ENCODE measurements at places on chromosomes 5 and 9.

- DNase-seq: peak; percentile 66
Observed at GRCh38 chr5:147081311-147081764, 153.5 kb upstream of the STK32A start.

DNA sequence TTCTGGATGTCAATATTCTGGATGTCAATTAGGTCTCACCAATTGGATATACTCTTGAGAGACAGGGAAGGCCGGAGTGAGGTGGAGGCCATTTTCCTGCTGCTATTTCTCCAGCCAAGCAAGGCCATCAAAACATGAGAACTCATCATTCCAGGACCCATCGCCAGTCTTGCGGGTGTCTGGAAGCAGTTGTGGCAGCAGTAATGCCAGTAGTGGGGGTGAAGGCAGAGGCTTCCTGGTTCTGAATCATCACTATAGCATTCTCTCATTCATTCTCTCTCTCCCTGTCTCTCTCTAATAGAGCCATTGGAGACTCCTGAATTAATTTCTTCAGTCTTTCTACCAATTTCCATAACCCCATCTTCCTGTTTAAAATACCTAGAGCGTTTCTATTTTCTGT lies 71.8 kb downstream of the EGFLAM start:
- peak; percentile 48 for DNase-seq

DNA sequence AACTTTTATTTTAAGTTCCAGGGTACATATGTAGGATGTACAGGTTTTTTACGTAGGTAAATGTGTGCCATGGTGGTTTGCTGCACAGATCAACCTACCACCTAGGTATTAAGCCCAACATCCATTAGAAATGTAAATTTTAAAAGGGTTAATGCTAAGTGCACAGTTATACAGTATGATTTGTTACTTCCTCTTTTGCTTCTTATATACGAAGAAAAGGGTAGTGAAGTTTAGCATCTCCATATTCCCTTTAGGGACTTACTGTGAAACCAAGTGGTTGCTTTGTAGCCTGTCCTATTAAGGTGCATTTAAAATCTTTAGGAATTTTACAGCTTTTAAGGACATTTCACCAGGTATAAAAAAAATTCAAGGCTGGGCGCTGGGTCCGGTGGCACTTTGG lies 46.4 kb downstream of the RBM27 start:
- DNase-seq: no peak

- DNase-seq: peak; percentile 77
Observed at GRCh38 chr5:60810438-60811085, 33.5 kb downstream of the ELOVL7 start.

GRCh38 chr5:106956886-106957285 lies 713.9 kb downstream of the EFNA5 start:
- DNase-seq: no peak

- DNase-seq: no peak
Observed at GRCh38 chr9:629146-629545, 212.4 kb upstream of the DMRT1 start.

DNA sequence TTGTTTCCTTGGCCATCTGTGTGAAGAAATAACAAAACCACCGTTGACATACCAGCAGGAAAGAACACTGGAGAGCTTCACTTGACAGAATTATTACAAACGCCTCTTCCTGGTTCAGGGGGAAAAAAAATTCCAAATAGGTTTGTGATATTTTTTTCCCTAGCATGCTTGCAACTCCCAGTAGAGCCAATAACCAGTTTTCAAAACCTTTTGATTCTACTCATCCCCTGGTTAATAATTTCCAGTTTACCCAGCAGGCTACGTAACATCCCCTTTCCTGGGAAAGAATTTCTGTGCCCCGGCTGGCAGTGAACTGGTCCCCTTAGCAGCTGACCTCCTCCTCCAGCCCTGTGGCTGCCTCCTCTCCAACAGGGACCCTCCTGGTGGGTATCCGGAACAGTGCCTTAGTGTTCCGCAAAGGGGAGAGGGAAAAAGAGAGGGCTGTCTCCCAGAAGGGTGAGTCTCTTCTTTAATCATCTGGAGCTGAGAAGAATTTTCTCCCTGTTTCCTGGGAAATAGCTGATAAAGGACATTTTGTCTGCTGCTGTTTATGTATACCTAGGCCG lies 72.8 kb upstream of the BOD1 start:
- DNase-seq: no peak

GRCh38 chr9:83622433-83622938 lies 457 bp upstream of the IDNK start:
- no peak for DNase-seq

- no peak for DNase-seq
Observed at GRCh38 chr9:96149533-96150280, 152.3 kb downstream of the HSD17B3 start.

GRCh38 chr5:170269579-170269978 lies 28.0 kb downstream of the LCP2 start:
- peak; percentile 37 for DNase-seq

GRCh38 chr5:94618029-94618492 lies 343 bp downstream of the KIAA0825 start:
- peak; percentile 74 for DNase-seq

- no peak for DNase-seq
Observed at GRCh38 chr9:93621922-93622321, 45.5 kb downstream of the PHF2 start.

DNA sequence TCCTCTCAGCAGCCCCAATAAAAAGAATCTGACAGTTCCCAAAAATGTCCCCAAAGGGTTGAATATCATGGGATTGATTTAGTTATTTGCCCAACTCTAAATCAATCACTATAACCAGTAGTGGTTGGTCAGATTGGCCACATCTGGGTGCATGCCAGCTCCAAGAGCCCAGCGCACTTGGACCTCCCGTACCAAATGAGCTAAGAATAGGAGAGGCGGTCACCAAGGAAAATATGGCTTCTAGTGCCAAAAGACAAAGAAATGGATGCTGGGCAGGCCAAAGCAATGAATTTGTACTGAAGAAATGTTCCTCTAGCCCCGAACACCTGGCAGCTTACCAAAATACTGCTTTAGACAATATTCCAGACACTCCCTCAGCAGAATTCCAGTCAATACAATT lies 80.3 kb downstream of the RCL1 start:
- DNase-seq: no peak

DNA sequence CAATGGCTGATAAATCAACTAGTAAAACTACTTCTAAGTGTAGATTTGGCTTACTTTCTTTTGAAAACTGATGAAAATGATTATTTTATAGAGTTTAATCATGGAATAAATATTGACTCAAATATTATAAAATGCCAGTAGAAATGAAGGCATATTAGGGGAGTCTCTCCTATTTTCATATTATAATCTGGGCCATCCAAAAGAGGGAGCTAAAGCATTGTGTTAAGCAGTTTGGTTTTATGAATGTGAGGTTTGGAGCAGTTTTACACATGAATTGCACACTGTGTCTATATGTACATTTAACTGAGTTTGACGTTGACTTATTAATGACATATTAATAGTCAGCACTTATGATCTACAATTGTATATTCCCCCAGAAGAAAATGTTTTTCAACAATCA lies 17.4 kb downstream of the CDH9 start:
- DNase-seq: peak; percentile 35

All from astrocyte of the hippocampus (primary cell).